Suprapubic skin (tissue), 4 donors: ENCODE measurements at places on chromosomes 4 and X.

DNA sequence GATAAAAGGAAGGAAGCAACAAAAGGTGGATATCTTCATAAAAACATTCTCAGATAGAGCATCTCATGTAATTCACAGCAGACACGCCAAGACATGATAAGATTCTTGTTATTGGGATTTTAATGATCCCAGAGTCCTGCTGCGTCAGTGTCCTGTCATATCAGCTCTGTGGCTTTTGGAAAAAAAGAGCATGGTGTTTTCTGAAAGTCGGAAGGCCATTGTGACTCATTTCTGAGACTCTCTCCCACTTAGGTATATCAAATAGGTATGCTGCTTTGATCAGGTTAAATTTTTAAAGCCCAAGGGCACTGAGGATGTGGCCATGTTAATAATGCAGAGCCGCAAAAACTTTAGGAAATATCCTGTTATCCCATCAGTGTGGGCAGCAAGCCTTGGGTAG lies 481.0 kb downstream of the KCNIP4 start:
- no peak for DNase-seq

- no peak for DNase-seq
Measured at GRCh38 chr4:77959566-77960338, 97.1 kb downstream of the MRPL1 start.

DNA sequence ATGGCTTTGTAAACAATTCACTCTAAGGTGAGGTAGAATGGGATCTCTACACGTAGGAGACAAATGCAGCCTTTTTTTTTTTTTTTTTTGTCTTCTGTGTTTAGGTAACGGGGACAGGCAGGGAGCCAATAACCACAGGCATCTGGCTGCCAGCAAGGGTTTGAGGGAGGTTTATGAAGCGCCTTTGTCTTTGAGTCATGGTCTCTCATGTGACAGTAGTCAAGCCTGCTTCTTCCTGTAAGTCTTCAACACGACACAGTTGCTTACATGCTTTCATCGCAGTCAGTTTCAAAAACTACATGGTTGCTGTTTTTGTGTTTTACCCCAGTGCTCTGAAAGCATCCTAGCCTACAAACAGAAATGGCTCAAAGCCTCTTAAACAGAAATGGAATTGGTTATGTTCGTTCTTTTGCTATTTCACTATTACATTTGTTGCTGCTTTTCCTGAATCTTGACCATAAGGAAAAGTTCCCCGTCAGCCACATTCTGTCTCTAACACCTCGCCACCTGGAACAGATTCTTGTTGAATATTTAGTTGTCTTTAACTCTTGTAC lies 127.8 kb upstream of the METTL14 start:
- DNase-seq: no peak

DNA sequence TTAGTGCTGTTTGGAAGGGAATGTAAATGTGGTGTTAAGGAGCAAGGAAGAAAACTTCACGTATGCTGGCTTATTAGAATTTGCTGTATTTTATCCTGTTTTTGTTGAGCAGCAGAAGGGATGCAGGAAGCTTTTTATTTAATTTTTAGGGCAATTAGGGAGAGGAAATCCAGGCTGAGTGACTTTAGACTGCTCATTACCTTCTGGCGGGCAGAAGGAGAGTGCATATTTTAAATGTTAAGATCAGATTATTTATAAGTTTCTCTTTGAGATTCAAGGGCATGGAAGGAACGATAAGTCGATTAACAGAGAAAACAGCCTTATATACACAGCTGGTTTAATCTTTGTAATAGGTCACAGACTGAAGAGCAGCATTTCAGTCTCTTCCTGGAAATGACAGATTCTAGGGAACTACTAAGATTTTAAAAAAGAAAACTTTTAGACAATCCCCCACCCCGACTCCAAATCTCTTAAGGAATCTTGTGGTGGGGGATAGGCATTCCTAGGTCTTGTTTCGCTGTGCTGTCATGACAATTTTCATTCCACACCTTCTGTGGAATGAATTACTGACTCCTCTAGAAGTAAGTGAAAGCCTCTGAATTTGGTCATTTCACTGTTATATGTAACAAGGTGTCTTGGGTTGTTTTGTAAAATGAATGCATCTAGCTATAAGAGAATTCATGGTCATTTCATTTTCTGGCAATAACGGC lies 402.5 kb downstream of the RAPGEF2 start:
- no peak for DNase-seq

DNA sequence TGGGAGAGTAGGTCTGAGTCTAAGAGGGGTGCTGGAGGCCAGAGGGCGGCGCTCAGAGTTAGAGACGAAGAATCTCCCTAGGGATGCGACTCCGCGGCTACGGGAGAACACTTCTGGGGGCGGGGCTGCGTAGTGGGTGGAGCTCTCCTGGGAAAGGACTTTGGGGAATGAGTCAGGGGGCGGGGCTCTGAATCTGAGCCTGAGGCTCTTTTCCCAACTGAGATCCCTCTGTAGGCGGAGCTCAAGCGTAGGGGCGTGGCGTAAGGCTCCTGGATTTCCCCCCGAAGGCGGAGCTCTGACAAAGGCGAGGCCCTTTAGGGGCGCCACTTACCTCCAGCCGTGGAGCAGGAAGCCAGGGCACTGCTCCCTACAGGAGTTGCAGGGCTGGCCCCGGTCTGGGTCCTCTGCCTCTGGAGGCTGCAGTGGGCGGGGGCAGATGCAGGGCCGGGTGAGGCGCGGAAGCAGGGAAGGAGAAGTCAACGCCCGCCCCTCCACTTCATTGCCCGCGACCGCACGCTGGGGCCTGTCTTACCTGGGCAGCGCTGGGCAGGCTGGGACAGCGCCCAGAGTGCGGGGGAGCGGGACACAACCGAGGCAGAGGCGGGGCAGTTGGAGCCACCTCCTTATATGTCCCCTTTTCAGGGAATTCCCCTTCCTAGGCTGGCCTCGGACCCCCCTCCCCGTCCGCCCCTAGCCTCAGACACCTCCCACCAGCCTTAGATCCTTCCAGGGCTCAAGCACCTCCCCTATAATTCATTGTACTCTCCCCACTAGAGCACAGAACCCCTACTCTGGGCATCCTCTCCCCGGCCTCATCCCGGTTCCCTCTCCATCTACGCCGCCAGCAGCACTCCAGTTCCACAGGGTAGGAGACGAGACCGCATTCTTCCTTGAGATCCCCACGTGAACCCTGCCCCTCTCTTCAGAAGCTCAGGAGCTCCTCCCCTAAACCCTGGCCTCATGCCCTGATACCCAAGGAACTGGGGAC lies 1.6 kb downstream of the PRICKLE3 start:
- DNase-seq: peak; percentile 95

GRCh38 chrX:323721-324628 lies 5.4 kb upstream of the GTPBP6 start:
- DNase-seq: peak; percentile 75

DNA sequence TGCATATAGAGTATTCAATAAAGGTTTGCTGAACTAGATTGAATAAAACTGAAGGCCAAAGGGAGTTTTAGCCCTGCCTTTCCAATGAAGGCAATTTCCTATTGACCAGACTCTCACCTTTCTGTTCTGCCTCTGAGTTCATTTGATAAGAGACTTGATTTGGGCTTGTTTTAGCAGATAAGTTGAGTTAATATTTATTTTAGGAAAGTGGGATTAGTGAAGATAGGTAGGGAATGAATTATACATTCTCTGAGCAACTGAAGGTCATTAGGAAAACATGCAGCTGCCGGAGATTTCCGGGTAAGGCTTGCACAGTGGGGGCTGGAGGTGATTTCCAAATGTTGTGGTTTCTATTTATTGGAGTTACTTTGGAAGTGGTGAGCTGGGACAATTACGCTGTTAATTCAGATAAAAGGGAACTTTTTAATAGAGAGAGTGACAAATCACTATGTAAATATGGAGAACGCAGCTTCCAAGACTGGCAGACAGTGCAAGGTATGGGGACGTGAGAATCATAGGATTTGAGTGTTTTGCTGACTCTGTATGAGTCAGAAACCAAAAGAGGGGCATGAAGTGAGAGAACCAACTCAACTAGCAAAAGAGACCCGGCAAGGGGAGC lies 553.6 kb upstream of the BOD1L1 start:
- DNase-seq: no peak

GRCh38 chr4:54553001-54553400 lies 104.8 kb upstream of the KIT start:
- DNase-seq: no peak
